Sigmoid colon (tissue), 7 donors: ENCODE measurements at places on chromosomes 5 and 9. TPM values are rescaled to one million over a fixed set of nuclear protein-coding genes. Genes with fewer than 3 reads are reported as not detected.

- no peak for DNase-seq
Observed at GRCh38 chr5:32683125-32683524, 28.0 kb upstream of the NPR3 start.

- no peak for DNase-seq
Observed at GRCh38 chr5:66994790-66995189, 201.8 kb downstream of the CD180 start.

DNA sequence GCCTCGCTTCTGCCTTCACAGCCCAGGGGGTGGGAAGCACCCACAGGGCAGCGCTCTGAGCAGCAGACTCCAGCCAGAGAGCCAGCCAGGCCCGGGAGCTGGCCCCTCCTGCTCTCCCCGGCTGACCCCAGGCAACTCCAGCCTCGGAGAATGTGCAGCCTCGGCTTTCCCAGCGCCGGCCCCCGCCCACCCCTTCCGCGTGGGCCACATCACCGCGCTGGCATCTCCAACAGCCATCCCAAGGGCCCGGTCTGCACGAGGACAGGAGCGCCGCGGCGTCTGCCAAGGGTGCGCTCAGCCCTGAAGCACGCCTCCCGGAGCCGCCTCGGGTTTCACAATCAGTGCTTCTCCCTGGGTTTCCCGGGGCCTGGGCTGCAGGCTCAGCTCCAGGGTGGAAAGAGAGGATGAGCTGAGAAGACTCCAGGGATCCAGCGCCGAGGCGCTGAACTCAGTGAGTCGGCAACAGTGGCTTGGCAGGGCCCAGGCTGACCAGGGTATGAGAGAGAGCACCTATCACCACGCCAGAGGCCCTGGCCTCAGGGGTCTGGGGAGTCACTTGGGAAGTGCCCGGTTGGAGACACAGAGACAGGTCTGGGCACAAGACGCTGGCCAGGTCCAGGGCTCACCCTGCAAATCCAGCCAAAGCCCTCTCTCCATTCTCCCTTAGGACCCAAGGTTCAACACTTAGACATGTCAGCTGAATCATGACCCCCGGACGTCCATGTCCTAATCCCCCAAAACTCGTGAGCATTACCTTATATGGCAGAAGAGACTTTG is 79.6 kb downstream of the ADAMTS2 start:
- peak; percentile 99 for DNase-seq

DNA sequence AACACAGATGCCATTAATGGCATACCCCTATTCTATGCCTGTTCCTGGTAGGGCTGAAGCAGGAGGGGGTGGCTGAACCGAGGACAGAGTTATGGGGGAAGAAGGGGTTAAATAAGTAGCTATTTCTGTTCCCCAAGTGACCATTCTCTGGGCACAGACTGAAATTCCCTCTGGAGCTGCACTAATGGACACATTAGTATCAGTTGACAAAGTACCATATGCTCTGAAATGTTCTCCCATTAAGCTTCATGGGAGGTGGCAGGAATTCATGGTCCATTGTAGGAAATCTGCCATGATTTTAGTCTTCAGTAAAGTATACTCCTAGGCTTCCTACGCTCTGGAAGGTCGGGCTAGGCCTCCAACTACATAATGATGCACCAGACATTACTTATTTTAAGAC is 10.5 kb upstream of the FRMPD1 start:
- no peak for DNase-seq

The C5orf52 gene
- total RNA-seq, result not detected

The TLX3 gene
- total RNA-seq, result not detected

The SPAG8 gene
- total RNA-seq, result 2.8 TPM

The CTSV gene
- not detected for total RNA-seq

DNA sequence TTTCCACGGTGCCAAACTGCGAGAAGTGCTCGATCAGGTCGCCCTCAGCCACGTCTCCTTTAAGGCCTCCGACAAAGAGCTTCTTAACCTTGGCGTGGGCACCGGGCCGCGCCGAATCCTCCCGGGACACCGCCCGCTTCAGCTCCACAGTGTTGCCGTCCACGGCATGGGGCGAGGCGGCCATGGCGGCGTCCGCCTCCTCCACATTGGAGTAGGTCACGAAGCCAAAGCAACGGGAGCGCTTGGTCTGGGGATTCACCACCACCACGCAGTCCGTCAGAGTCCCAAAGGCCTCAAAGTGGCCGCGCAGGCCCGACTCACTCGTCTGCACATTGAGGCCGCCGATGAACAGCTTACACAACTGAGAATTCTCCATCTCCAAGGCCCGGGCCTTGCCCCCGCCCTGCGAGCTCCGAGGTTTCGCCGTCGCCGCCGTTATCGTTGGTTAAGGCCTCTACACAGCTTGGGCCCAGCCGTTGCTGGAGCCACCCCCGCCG is 424 bp downstream of the HNRNPA0 start:
- peak; percentile 80 for DNase-seq

The ENTPD2 gene
- total RNA-seq, result 1.2 TPM

The BTNL3 gene
- 0.36 TPM for total RNA-seq
